ENCODE measurements at places on chromosomes 16 and 17.

DNA sequence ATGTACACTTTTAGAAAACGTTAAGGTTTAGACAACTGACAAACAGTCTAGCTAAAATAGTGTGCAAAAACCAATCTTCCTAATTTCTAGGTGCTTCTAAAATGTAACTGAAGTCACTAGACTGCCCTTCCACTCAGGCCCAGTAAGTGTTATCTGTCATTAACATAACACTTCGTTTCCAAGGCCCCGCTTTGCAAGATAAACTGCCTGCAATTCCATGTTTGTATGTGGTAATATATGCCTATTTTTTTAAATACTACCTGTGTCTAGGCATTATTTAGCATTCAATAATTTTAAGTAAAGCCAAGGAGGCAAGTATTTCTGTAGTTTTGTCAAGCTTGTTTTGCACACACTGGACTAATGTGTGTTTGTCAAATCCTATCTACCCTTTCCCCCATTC, 3.2 kb downstream of the USP32 start:
- peak; percentile 87 for DNase-seq

- no peak for DNase-seq
Measured at GRCh38 chr16:27444015-27444414, 42.0 kb downstream of the IL21R start.

DNA sequence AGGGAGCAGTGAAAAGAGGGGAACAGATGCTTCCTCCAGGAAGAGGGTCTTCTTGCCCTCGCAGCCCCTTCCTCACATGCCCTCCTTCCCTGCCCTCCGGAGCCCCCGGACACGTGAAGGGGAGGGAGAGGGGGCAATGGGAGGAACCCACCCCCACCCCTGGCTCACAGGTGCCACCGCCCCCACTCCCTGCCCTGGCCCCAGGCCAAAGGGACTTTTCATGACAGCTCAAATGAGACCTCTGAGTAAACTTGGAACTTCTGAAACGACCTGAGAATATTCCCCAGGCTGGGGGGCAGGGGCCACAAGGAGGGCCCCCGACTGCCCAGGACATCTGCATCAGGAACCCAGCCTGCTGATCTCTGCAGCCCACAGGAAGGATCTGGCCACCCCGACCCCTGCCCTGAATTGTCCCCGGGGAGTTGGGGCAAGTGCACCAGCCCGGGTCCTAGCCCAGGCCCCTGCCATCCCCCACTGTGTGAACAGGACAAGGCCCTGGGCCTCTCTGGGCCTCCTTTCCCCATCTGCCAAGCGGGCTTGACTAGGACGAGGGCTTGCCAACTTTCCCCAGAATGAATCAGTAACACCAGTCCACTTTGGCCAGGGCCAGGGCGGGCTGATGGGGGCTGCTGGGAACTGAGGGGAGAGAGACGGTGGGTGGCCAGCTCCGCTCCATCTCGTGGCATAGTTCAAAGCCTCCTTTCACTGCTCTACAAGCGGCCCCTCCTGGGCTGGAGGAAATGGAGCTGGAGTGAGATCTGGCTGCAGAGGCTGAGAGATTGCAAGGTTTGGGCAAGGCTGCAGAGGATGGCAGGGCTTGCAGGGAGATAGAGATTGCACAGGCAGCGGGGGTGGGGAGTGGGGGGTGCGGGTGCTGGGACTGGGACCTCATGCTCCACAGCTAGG, 3.8 kb downstream of the IL21R start:
- no peak for DNase-seq

DNA sequence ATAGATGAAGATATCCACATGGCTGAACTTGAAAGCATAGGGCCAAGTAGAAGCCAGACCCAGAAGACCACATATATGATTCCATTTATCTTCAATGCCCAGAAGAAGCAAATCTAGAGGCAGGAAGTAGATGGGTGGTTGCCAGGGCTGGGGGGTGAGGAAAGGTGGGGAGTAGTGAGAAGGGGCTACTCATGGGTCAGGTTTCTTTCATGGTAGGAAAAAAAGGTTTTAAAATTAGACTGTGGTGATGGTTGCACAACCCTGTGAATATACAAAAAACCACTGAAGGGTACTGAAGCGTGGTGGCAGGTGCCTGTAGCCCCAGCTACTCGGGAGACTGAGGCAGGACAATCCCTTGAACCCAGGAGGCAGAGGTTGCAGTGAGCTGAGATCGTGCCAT, 5.4 kb downstream of the CD2BP2 start:
- DNase-seq, result no peak

- no peak for DNase-seq
Measured at GRCh38 chr16:83802554-83803205, 5.1 kb upstream of the HSBP1 start.

DNA sequence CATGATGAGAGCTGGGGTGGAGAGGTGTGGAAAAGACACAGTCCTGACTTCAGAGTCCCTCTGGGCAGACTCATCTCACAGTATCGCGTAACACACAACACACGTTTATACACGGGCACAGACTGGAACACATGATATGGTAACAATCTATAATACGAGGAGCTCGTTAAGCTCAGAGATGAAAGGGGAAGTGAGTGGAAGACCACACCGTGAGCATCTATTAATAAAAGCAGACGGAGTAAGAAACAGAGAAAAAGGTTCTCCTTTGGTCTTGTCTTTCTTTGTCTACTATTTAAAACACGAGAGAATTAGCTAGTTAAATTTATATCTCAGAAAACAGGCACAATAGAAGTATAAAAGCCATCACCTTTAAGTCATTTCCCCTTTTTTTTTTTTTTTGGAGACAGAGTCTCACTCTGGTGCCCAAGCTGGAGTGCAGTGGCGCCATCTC, 13.5 kb downstream of the ANKRD11 start:
- no peak for DNase-seq

GRCh38 chr17:17028059-17028877, 14.0 kb upstream of the MPRIP start:
- DNase-seq, result peak; percentile 37

DNA sequence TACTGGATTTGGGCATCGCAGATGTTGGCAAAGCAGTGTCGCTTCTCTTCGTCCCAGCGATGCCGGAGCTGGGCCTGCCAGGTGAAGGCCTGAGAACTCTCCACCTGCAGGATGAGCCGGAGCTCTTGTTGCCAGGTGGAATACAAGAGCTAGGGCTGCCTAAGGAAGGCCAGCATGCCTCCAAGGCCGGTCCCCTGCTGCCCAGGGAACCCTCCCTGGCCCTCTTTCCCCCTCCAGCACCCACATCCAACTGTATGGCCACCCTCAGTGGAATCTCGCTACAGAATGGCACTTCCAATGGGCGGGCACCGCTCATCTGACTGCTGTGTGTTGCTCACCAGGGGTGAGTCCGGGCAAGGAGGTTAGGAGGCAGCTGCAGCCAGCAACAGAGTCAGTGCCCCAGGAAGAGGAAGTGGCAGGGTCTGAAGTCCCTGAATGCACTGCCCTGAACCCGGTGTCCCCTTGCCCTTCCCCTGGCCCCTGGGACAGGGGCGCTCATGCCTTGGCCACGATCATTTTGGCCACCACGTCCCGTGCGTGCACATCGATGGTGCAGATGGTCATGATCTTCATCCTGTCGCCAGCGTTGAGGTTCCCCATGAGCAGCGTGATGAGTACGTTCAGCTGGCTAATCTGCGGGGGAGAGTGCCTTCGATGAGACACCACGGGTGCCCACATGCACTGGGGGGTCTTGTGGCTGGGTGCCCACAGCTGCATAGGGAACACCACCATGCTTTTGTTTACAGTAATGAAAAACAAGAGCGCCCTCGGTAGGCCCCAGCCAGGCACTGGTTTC, 75.8 kb downstream of the DNAH17 start:
- no peak for DNase-seq

- no peak for DNase-seq
Measured at GRCh38 chr17:82876602-82877379, 37.0 kb upstream of the ZNF750 start.
